ENCODE measurements at places on chromosomes 6 and 20.

DNA sequence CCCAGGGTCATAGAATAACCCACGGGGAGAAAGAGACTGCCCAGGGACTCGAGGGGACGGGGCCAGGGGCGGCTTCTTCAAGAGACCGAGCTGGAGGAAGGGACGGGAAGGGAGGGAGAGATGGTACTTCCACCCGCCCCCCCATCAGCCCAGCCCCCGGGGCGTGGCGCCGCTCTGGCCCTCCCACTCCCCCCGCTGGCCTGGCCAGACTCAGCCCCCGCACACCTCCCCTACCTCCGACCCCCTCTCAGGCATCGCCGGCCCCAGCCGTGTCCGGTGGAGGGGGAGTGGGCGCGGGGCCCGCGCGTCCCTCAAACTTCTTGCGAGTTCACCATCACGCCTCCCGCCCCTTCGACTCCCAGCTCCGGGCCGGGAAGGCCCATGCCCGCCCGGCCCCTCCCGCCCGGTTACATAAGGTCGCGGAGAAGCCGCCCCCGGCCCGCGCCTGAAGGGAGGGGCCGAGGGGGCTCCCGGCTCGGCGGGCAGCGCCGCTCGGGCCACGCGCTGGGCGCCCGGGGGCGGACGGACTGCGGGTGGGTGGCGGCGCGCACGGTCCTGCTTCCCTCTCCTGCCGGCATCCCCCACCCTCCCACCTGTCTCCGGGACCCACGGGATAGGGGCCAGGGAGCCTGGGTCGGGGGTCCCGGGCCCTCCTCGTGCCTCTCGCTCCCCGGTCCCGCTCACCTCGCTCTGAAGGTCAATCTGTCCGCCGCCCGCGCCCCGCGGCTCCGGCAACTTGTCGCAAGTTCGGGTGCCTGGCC, 562 bp downstream of the TFEB start:
- DNase-seq = peak; percentile 37

- DNase-seq = no peak
Observed at GRCh38 chr6:148436466-148436865, 93.8 kb downstream of the SASH1 start.

DNA sequence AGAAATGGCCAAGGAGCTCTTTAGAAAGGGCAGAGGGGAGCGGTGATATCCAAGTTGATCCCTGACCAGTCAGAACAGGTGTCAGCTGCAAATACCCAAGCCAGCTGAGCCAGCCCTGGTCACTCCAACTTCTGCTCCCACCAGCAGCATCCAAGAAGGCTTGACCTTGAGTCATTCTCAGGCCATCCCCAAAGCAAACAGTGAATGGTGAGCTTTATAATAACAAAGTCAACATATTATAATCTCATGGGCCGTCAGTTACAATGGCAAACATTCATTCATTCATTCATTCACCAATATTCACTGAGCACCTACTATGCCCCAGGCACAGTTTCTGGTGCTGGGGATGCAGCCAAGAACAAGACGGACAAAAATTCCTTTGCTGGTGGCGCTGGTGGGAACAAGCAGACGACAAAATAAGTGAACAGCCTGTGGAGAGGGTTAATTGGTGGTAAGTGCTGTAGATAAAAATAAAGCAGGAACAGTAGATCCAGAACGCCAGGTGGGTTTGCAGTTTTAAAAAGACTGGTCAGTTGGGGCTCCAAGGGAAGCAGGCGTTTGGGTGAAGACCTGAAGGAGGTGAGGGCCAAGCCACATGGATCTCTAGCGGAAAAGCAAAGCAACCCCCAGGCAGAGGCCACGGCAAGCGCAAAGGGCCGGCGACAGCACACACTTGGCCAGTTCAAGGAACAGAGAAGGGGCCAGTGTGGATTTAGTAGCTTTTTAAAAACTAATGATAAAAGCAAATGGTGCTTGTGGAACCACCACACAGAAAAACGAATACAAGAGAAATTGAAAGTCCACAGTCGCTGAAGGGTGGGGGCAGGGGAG, 131.8 kb upstream of the PTPN1 start:
- no peak for DNase-seq

DNA sequence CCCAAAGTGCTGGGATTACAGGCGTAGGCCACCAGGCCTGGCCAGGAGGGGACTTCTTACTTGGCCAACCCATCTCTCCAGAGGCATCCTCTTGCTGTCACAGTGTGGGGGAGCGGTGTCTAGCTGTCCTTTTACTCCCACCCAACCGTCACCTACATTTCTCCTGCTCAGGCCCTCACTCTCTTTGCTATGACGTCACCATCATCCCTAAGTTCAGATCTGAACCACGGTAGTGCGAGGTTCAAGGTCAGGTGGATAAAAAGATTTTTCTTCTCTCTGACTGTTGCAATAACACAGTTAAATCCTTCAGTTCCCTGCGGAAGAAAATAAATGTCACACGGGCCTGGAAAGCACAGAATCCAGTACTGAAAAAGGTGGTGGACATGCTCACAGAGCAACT, 7.3 kb upstream of the RAET1L start:
- no peak for DNase-seq

GRCh38 chr20:38842026-38842425, 36.5 kb downstream of the PPP1R16B start:
- no peak for DNase-seq

GRCh38 chr6:71043902-71044301, 87.0 kb upstream of the B3GAT2 start:
- DNase-seq = no peak

DNA sequence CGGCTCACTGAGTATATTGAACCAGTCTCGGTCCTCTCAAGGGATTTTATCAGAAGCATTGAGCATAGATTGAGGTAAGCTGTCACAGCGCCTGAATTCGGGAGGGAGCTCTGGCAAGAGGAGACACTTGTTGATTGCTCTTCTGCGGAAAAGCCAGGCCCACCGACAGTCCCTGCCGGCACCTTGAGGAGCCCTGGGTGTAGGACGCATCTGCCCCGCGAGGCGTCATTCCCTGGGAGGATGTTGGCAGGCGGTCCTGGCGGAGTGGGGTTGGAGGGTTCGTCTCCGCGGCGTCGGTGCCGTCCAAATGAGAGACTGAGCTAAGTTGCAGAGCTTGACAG, 843 bp downstream of the FBXO9 start:
- peak; percentile 4 for DNase-seq

GRCh38 chr6:125904871-125905270, 51.7 kb upstream of the HINT3 start:
- DNase-seq = no peak

DNA sequence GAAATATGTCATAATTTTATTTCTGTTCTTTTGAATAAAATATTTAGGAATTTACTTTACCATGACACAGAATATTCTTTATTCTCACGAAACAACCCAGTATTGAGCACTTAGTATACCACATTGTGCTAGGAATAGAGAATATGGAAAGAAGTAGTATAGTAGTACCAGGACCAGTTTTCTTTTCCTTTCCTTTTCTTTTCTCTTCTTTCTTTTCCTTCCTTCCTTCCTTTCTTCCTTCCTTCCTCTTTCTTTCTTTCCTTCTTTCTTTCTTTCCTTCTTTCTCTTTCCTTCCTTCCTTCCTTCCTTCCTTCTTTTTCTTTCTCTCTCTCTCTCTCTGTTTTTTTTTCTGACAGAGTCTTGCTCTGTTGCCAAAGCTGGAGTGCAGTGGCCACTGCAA, 7.5 kb upstream of the PLCB4 start:
- no peak for DNase-seq

GRCh38 chr20:58822748-58823730, 27.7 kb downstream of the GNAS-AS1 start:
- no peak for DNase-seq

DNA sequence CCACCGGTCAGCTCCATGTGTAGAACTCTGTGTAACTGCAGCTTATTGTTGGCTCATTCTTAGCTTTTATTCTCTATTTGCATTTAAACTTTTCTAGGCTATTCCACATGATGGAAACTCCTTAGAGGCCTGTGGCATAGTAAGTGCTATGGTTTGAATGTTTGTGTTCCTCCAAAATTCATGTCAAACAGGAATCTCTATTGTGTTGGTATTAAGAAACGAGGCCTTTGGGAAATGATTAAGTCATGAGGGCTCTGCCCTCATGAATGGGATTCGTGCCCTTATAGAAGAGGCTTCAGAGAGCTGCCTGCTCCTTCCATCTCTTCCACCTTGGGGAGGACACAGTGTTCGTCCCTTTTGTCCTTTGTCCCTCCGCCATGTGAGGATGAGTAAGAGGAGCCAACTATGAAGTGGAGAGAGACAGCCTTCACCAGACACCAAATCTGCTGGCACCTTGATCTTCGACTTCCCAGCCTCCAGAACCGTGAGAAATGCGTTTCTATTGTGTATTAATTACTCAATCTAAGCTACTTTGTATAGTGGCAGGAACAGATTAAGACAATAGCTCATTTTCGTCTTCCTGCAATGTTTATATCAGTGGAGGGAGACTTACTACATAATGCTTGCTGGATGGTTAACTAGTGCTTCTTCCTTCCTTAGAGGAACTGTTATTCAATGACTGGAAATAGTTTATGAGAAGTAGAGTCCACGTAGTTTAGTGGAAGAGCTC, 361.1 kb downstream of the FARS2 start:
- no peak for DNase-seq

GRCh38 chr20:35240811-35241293, 14.4 kb downstream of the MMP24 start:
- no peak for DNase-seq

GRCh38 chr6:129785756-129786135, 75.4 kb downstream of the TMEM244 start:
- DNase-seq = no peak

DNA sequence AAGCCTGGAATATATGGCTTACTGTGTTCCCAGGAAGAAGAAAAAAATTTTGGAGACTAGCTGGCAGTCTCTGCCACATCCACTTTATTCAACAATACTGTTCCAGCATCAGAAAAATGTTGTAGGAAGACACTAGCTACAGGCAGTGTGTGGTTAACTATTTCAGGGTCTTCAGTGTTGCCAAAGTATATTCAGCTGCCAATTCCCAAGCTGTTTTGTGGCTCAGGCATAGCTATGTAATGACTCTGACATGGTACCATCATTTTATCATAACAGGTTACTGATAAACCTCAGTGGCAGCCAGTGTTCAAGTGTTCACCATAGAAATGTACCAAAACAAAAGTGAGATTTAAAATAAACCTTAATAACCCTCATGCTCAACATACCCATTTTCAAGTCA, 503.1 kb downstream of the ADGRB3 start:
- no peak for DNase-seq

GRCh38 chr20:33914919-33915318, 78.8 kb upstream of the RALY start:
- peak; percentile 20 for DNase-seq

GRCh38 chr6:158142789-158143188, 25.3 kb downstream of the SERAC1 start:
- no peak for DNase-seq

DNA sequence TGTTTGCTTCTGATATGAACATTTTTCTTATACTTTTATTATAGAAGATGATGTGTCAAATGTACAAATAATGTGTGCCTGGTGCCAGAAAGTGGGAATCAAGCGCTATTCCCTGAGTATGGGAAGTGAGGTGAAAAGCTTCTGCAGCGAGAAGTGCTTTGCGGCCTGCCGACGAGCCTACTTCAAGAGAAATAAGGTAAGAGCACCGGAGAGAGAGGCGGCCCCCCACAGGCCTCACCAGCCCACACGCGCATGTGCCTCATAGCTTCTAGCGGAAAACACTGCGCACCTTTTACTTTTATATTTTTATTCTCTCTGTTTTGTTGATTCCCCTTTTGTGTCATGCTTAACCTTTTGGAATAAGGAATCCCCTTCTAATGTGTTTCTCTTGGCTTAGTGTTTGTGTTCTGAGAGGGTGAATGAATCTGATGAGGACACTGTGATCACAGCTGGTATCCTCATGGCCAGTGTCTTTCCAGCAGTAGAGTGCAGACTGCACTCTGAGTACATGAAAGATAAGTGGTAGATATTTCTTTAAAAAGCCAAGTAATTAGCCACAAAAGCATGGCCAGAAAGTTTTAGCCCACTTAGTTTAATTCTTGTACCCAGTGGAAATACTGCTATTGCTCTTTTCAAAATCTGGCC, 43.6 kb downstream of the SOBP start:
- no peak for DNase-seq

DNA sequence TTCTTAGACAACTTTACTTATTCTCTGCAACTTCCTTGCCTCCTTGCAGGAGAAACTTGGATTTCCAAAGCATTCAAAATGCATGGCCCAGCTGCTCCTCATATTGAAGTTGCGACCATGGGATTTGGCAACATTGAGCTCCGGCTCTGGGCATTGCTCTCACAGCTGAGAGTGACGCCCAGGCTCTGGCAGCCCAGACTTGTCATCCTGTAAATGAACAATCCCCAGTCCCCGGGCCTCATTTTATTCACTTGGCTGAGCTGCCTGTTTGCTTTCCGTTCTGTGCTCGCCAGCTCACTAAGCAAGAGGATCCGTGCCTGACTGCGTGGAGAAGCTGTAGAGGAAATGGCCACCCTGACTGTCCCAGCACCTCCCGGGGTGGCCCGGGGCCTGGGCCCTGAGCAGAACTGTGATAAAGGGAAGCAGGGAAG, 119.5 kb upstream of the CD93 start:
- no peak for DNase-seq

- DNase-seq = no peak
Observed at GRCh38 chr6:4368649-4369048, 233.3 kb upstream of the ECI2 start.

GRCh38 chr20:52129611-52130010, 62.0 kb downstream of the ZFP64 start:
- DNase-seq = no peak

DNA sequence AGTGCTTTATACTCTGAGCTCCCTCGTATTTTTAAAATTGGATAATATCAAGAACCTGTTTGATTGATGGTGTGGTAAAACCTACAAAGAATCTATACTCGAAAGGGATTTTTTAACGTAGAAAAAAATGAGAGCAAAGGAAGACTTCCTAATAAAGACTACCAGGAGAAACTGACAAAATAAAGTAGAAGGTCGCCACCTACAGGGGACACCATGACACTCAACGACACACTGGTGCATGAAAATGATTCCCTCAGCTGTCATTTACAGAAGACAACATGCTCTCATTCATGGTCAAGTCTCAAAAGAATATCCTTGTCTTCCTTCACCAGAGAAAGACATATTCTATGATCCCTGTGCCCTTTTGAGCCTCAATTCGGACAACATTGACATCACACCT, 10.1 kb upstream of the NHSL1 start:
- DNase-seq = no peak

GRCh38 chr6:56474532-56474931, 168.2 kb downstream of the DST start:
- no peak for DNase-seq

DNA sequence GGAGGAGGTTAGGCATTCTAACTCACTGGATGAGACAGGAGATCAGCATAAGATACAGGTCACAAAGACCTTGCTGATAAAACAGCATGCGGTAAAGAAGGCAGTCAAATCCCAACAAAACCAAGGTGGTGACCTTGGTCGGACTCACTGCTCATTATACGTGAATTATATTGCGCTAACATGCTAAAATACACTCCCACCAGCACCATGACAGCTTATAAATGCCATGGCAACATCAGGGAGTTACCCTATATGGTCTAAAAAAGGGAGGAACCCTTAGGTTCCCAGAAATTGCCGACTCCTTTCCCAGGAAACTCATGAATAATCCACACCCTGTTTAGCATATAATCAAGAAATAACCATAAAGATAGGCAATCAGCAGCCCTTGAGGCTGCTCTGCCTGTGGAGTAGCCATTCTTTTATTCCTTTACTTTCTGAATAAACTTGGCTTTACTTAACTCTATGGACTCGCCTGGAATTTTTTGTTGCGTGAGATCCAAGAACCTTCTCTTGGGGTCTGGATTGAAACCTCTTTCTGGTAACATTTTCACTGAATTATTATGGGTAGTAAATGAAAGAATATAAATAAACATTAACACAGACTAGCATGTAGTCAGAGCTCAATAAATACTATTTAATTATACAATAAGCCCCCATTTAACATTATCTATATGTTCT, 3.0 kb upstream of the LAMA4 start:
- DNase-seq = no peak

Data from activated naive CD4-positive, alpha-beta T cell (primary cell).